ENCODE measurements at places on chromosomes 13 and 19.
A peak's percentile ranks its signal among the peaks of the same experiment; 100 is the strongest.

- DNase-seq = no peak
Observed at GRCh38 chr19:23851966-23852365, 62.7 kb upstream of the ZNF726 start.

- DNase-seq = no peak
Observed at GRCh38 chr13:87444135-87444534, 227.0 kb upstream of the SLITRK5 start.

- no peak for DNase-seq
Observed at GRCh38 chr13:62702502-62702901, 1286.9 kb upstream of the PCDH20 start.

DNA sequence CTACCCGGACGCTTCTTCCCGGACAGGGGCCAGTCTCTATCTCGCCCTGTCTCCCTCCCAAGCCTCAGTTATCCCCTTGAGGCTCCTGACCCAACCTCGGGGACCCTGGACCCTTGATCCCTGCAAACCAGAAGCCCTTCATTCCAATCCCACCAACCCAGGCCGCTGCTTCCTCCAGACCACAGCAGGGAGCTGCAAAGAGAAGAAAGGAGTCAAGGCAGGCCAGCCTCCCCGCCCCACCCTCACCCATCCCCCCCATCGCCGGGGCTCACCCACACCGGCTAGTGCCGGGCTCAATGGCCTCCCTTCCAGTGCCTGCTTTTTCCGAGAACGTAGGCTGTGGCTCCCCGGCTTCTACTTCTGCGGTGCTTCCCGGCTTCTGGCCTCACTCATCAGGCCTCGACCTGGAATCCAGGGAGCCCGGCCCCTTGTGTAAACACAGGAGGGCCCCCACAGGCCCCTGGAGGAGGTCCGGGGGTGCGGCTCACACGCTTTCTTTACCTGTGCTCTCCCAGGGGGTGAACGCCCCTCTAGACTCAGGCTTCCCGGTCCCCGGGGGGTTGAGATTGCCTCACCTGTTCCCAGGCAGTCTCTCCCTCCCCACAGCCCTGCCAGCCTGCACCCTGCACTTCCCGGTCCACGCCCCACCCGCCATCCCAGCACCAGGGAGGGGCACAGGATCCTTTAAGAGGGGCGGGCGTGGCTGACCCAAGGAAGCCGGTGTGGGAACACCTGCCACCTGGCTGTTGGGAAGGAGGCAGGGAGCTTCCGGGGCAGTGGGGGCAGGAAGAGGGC is at the start of gene FAM83E:
Gene FAM83E (minus strand): TSS at position 641 of the 795 bp plus-strand sequence. CDS start 1,704 bp downstream, outside the sequence.
- no peak for DNase-seq

DNA sequence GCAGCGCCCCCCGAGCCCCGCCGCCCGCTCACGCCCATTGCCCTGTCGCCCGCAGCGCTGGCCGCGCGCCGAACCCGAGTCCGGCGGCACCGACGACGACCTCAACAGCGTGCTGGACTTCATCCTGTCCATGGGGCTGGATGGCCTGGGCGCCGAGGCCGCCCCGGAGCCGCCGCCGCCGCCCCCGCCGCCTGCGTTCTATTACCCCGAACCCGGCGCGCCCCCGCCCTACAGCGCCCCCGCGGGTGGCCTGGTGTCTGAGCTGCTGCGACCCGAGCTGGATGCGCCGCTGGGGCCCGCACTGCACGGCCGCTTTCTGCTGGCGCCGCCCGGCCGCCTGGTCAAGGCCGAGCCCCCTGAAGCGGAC is 518 bp downstream of the KLF2 start:
- no peak for DNase-seq

GRCh38 chr19:35204799-35205732 is 23.5 kb downstream of the FAM187B start:
- DNase-seq = no peak

DNA sequence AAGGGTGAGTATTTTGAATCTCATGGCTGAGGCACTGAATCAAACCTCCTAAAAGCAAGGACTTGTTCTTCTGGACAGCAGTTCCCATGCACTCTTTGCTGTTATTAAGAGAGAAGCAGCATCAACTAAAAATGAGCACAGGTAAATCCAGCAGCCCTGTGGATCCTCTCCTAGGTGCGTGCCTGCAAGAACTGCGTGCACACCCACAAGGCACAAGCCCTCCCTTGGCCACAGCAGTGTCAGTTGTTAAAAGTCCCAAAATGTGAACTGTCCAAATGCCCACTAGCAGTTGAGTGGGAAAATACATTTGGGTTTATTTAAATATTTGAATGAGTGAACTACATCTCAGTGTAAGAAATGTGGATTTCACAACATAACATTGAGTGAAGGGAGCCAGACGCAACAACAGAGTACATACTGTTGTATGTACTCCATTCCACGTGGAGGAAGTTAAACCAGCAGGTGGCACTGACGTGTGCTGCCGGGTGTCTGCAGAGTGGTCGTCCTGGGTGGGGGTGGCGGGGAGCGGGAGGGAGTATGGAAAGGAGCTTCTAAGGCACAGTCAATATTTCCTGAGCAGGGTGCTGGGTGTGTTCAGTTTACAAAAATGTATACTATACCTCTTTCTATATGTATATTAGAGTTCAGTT is 266.4 kb downstream of the NALCN start:
- DNase-seq = no peak

GRCh38 chr13:85738696-85739320 is 60.4 kb downstream of the SLITRK6 start:
- DNase-seq = no peak

DNA sequence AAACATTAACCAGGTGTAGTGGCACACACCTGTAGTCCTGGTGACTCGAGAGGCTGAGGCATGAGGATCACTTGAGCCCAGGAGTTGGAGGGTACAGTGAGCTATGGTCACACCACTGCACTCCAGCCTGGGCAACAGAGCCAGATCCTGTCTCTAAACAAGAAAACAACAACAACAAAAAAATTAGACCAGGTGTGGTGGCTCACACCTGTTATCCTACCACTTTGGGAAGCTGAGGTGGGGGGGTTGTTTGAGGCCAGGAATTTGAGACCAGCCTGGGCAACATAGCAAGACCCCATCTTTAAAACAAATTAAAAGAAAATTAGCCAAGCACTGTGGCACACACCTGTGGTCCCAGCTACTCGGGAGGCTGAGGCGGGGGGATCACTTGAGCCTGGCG is 20.8 kb upstream of the PTPRS start:
- no peak for DNase-seq

GRCh38 chr13:49292742-49293486 is 45.2 kb downstream of the CDADC1 start:
- DNase-seq = no peak

DNA sequence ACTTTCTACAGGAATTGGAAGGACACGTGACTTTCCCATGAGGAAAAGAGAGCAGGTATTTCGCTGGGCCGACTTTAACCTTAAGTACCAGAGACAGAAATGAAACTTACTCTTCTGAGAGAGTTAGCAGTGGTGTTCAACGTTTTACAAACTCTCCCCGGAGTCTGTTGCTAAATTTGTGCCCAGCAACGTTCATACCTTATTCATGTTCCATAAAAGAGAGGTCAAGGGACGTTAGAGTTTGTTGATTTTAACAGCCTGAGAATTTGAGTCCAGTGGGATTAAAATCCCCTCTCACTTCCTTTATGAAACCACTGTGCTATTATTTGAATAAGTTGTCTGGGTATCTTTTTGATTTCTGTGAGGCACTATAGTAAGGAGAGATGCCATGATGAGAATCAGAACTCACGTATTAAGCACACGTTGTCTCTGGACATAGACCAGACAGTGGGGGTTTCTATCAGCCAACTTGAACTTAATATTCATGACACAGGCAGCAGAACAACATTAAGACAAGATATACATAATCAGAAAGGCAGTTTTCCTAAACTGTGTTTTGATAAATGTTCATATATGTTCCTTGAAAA is 33.4 kb downstream of the SPRY2 start:
- DNase-seq = no peak

- no peak for DNase-seq
Observed at GRCh38 chr19:2034729-2035589, 16.1 kb downstream of the MKNK2 start.

- no peak for DNase-seq
Observed at GRCh38 chr13:84744203-84744602, 861.9 kb upstream of the SLITRK1 start.

GRCh38 chr19:4676955-4677731 is 7.0 kb upstream of the MYDGF start:
- DNase-seq = no peak

GRCh38 chr13:107742544-107742943 is 472.8 kb downstream of the LIG4 start:
- no peak for DNase-seq

- no peak for DNase-seq
Observed at GRCh38 chr13:91417660-91418325, 19.4 kb downstream of the GPC5 start.

DNA sequence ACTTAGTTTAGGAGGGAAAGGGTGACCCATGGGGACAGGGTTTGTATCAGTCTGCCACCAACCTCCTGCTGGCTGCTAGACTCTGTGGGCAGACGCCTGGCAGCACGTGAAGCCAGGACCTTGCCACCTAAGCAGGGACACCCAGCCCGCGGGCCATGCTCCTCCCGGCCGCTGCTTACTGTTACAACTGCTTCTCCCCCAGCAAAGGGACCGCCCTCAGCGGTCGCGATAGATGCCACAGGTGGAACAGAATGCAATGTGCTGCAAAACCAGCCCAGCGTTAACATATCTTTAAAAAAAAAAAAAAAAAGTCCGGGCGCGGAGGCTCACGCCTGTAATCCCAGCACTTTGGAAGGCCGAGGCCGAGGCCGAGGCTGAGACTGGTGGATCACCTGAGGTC is 1.9 kb upstream of the RHPN2 start:
- DNase-seq = no peak

- peak; percentile 15 for DNase-seq
Observed at GRCh38 chr19:35901854-35902661, at the start of gene HCST. Gene HCST, plus strand, starts transcription at chr19:35902529. Its CDS starts 65 bp downstream, at chr19:35902594.

DNA sequence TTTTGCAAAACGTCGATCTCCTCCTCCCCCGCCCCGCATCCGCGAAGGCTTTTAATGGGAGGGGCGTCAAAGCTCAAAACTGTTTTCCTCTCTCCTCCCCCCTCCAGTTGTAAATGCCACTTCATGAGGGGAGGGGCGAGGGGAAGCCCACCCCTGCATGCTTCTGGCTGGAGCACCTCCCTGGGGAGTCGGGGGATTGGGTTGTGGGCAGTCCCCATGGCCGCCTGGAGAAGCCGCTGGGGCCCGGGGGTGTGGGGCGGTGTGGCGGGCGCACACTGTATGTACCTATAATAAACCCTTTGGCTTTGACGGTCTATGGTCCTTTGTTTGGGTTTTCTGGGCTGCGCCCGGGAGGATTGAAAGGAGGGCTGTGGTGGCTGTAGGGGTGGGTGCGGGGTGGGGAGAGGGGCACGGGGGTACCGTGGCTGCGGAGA is 505 bp upstream of the SHKBP1 start:
- no peak for DNase-seq

GRCh38 chr19:18091217-18091608 is 4.5 kb upstream of the IL12RB1 start:
- no peak for DNase-seq

Measured in RCC 7860 (cell line).